Keratinocyte (primary cell): ENCODE measurements at places on chromosomes 1 and 21. TPM values are rescaled to one million over a fixed set of nuclear protein-coding genes. Genes with fewer than 3 reads are reported as not detected.

Gene ATP1A4
- not detected in 3 replicates for polyA plus RNA-seq

Gene LIPI
- not detected in 3 replicates for polyA plus RNA-seq

Gene NTMT2
- polyA plus RNA-seq: not detected in 3 replicates

Gene KCNK1
- 14.0 to 17.5 TPM (median 17.3 TPM) in 3 replicates for polyA plus RNA-seq

Gene AIRE
- polyA plus RNA-seq: not detected in 3 replicates

Gene BCAR3
- 51.2 to 95.4 TPM (median 77.2 TPM) in 3 replicates for polyA plus RNA-seq
